ENCODE measurements at places on chromosomes 1 and 21.

GRCh38 chr1:46606255-46606965 is 2.3 kb upstream of the MKNK1 start:
- DNase-seq = no peak

DNA sequence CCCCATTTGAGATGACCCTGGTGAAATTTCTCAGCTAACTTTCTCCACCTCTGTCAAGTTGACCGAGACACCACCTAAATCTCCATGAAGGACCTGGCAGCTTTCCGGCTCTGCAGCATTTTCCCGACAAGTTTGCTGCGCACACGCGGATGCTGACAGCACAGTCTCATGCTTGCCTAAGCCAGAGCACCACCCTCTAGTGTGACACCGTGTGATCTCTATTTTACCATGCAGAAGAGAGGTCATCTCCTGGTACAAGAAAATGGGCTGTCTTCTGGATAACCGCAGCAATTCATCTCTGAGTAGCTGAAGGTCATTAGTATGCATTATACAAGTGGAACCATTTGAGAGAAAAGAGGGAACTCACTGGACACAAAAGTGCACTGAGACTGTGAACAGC is 38.9 kb upstream of the H6PD start:
- no peak for DNase-seq

GRCh38 chr1:222620566-222620965 is 2.7 kb downstream of the MIA3 start:
- no peak for DNase-seq

- DNase-seq = no peak
Measured at GRCh38 chr1:156839426-156840109, 19.3 kb downstream of the INSRR start.

GRCh38 chr1:172219966-172220365 is 200.5 kb upstream of the C1orf105 start:
- no peak for DNase-seq

- DNase-seq = no peak
Measured at GRCh38 chr1:172582889-172583288, 49.9 kb downstream of the SUCO start.

GRCh38 chr1:231634323-231635013 is 7.9 kb downstream of the DISC1 start:
- no peak for DNase-seq

DNA sequence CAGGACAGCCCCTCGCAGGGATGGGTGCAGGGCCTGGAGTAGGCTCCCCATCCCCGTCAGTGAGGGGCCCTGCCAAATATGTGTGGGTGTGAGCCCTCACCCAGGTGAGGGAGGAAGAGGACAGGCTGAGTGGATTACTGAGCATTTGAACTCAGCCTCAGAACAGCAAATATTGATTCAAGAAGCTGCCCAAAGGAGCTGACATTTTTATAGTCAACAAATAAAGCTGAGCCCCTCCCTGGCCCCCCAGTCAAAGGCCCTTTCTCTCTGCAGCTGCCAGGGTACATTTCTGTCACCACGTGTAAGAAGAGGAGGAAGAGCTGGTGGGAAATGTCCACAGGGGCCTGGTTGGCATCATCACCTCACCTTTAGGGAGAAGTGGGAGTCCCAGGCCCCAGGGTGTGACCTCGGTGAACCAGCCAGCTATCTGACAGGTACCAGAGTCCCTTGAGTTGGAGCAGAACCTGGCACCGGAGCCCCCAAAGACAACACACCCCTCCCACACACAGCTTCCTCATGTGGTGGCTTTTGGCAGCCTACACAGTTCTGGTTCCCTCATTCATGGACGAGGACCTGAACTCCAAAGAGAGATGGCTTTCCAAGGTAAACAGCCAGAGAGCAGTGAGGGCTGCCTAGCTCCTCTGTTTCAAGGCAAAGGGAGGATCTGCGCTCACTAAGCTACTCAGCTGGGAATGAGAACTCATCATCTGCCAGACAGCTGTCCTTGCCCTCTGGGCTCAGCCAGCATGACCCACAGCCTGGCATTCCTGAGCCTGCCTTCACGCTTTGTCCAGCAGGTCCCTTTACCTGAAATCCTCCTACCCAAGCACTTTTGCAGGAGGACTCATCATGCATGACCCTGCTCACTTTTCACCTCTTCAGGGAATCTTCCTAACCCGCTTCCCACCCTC is 43.0 kb upstream of the TENT5C start:
- no peak for DNase-seq

Measured in GM03348 (cell line).